ENCODE measurements at places on chromosomes 7 and 10. TPM values are rescaled to one million over a fixed set of nuclear protein-coding genes. Genes with fewer than 3 reads are reported as not detected.

HTR7 gene
- not detected for total RNA-seq

SPDYE6 gene
- not detected for total RNA-seq

CYP3A4 gene
- 0.99 TPM for total RNA-seq

OR6V1 gene
- not detected for total RNA-seq

ABCC2 gene
- total RNA-seq = 1.3 TPM

CADPS2 gene
- total RNA-seq = 31.9 TPM

INPP5F gene
- total RNA-seq = 7.8 TPM

SLC16A9 gene
- 2.6 TPM for total RNA-seq

ACTL6B gene
- total RNA-seq = not detected

CPA5 gene
- not detected for total RNA-seq

PON1 gene
- 0.78 TPM for total RNA-seq

PTPN20 gene
- 4.4 TPM for total RNA-seq

ATXN7L1 gene
- total RNA-seq = 8.0 TPM

CDHR3 gene
- total RNA-seq = 14.8 TPM

LLCFC1 gene
- total RNA-seq = not detected

ZNF282 gene
- total RNA-seq = 28.0 TPM

TMEM236 gene
- total RNA-seq = 0.66 TPM

ADCK2 gene
- 16.1 TPM for total RNA-seq

KIAA1217 gene
- total RNA-seq = 36.9 TPM

LIPJ gene
- total RNA-seq = 0.99 TPM

SH3PXD2A gene
- 9.9 TPM for total RNA-seq

PCGF5 gene
- 33.3 TPM for total RNA-seq

HSPA12A gene
- total RNA-seq = 22.7 TPM

HYAL4 gene
- not detected for total RNA-seq

RNF133 gene
- total RNA-seq = 17.1 TPM

CFAP69 gene
- 26.4 TPM for total RNA-seq

PIK3CG gene
- 3.1 TPM for total RNA-seq

CNTNAP2 gene
- total RNA-seq = not detected

RGS10 gene
- 13.2 TPM for total RNA-seq

MSMB gene
- not detected for total RNA-seq

ADRA2A gene
- total RNA-seq = 25.4 TPM

CFAP46 gene
- total RNA-seq = 0.52 TPM

MACROH2A2 gene
- 10.6 TPM for total RNA-seq

Data from body of pancreas (tissue), 4 donors.